ENCODE measurements at places on chromosomes 6 and 20. TPM values are rescaled to one million over a fixed set of nuclear protein-coding genes. Genes with fewer than 3 reads are reported as not detected.

The VSX1 gene
- total RNA-seq, result not detected

GRCh38 chr6:121319112-121319553 lies 15.1 kb downstream of the TBC1D32 start:
- peak; percentile 43 for DNase-seq

DNA sequence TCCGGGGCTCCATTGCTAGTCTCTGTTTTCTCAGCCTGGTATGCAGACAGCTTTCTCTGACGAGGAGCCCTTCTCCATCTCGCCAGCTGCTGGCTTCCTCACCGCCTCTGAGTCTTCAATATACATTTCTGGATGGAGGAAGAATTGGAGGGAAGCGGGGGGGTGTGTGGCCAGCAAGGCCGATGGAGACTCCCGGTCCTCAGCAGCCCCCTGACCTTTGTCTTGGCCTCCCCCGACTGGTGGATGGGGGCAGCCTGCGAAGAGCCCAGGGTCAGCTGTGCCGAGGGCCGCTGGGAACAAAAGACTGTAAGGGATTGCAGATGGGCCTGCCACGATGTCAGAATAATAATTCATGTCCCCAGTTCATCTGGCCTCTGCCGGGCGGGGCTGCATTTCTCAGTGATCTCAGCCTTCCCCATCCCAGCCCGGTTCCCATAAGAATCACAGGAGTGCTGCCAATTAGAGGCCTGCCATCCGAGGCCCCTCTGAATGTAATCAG lies 54.3 kb upstream of the STX16 start:
- DNase-seq, result peak; percentile 52

- DNase-seq, result no peak
Measured at GRCh38 chr20:19807191-19807945, 49.3 kb downstream of the RIN2 start.

DNA sequence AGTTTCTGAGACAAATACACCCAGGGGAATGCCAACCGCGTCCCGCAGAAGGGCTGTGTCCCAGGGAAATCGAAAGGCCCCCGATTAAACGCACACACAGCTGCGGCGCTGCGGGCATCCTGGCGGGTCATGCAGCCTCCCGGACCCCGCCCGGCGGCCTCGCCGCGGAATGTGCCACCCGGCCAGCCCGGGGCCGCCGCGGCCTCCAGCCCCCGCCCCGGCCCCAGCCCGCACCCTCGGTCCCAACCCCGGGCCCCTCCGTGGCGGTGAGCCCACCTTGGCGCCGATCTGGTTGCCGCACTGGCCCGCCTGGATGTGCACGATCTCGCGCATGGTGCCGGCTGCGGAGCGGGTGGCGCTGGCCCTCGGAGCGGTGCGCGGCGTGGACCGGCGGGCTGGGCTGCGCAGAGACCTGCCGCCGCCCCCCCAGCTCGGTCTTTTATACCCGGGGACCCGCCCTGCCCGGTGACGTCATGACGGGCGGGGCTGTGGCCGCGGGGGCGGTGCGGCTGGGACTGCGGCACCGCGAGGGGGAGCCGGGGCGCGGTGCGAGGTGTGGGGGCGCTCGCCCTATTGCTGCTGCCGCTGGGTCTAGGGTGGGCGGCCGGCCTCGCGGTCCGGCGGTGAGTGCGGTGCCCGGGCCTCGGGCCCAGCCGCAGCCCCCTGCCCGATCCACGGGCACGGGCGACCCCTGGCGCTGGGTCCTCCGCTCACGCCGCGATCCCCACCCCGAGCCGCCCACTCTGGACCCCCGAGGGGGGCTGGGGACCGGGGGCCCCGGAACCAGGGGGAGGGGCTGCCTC lies at the start of gene TUBB2A:
Gene TUBB2A (minus strand): TSS at position 414 of the 803 bp plus-strand sequence. CDS start 81 bp downstream, at position 333.
- peak; percentile 86 for DNase-seq

DNA sequence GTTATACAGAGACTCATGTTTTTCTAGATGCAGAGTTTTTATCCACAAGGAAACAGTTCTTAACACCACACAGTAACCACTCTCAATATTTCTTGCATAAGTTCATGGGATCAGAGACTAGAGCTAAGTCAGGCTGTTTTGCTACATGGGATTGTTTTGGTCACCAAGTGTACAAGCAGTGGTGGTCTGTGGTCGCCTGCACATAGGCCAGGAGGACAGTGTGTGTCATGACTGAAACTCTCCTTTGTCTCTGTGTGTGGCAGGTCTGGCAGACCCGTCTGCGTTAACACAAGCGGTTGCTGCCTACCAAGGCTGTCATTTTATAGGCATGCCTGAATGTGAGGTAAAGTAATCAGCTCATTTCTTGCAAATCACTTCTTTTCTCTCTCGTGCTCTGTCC lies 18.9 kb downstream of the WRNIP1 start:
- no peak for DNase-seq
